ENCODE measurements at places on chromosomes 13 and 19.

DNA sequence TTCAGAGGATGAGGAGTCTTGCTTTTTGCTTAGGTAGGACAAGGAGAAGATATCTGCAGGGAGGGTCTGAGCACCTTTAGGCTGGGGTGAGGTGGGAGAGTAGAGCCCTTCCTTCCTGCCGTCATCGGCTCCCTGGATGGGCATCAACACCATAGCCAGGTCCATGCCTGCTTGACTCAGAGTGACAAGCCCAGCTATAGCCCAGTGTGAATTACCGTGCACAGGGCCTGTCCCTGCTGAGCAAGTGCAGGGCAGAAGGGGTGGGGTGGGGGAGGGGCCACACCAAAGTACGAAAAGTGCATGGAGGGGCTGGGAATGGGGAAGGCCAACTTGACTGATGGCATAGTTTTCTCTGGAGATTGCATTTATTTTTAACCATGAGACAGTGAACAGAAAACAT, 30.3 kb upstream of the RNF113B start:
- DNase-seq: no peak

- DNase-seq: no peak
Measured at GRCh38 chr13:79445968-79446645, 34.8 kb upstream of the NDFIP2 start.

DNA sequence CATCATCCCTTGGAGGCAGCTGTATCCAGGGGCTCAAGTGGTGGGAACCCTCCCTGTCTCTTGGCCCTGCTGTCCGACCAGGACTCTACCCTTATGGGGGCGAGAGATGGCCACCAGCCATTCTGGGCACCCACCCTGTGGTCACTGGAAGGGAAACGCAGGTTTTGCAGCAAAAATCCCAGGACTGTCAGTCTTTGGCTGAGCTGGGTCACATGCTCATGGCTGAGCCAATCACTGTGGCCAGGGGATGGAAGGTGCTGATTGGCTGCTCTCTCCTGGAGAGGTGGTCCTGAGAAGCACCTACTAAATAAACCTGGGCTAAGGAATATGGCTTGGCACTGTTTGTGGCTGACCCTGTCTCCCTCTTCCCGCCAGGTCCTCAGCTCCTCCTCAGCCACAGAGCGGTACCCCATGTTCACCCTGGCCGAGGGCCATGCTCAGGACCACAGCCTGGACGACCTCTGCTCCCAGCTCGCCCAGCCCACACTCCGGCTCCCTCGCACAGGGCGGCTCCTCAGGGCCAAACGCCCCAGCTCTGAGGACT, 8.9 kb downstream of the ATG4D start:
- no peak for DNase-seq

DNA sequence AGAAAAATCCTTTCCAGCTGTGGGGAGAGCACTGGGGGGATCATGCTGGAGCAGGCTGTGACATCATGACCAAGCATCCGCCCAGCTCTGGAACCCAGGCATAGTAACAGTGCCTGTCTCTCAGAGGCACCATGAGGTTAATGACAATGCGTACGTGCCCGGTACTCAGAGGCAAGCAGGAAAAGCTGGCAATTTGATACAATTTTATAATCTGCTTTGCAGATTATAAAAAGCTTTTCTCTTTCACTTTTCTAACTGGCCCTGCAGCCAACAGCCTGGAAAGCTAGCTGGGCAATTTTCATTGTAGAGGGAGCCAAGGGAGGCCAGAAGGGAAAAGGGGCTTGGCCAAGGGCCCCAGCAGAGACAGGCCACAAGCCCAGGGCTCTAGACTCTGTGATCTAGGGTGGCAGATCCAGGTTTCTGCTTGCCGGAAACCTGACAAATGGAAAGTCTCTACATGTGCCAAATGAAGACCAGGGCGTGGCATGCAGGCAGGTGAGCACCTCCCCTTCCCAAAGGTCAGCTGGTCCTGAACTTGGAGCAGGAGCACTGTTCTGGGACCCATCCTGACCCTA, 22.7 kb downstream of the VRK3 start:
- no peak for DNase-seq

- DNase-seq: no peak
Measured at GRCh38 chr19:10019246-10019645, 6.0 kb downstream of the RDH8 start.

GRCh38 chr19:41366089-41366488, 2.1 kb upstream of the B9D2 start:
- no peak for DNase-seq

DNA sequence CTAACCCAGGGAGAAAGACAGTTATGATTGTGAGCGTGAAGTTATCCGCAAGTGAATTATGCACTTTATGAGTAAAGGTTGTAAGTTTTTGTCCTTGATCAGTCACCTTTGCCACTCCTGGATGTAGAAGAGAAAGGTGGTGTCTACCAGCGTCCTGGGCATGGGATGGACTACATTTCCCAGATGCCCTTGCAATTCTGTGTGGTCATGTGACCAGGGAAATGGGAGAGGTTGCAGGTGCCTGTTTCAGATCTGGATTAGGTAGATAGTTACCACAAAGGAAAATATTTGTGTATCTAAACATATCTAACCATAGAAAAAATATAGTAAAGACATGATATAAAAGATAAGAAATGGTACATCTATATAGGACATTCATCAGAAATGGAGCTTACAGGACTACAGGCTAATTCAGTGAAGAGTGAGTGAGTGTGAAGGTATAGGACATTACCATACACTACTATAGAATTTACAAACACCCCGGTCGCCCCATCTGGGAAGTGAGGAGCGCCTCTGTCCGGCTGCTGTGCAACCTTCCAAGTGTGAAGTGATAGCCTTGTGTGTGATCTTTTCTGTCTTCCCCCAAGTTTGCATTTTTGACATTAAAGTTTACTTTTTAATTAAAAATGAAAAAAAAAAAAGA, 51.6 kb upstream of the CACNA1A start:
- no peak for DNase-seq

GRCh38 chr19:54325194-54325621, 12.2 kb upstream of the LILRA5 start:
- no peak for DNase-seq

DNA sequence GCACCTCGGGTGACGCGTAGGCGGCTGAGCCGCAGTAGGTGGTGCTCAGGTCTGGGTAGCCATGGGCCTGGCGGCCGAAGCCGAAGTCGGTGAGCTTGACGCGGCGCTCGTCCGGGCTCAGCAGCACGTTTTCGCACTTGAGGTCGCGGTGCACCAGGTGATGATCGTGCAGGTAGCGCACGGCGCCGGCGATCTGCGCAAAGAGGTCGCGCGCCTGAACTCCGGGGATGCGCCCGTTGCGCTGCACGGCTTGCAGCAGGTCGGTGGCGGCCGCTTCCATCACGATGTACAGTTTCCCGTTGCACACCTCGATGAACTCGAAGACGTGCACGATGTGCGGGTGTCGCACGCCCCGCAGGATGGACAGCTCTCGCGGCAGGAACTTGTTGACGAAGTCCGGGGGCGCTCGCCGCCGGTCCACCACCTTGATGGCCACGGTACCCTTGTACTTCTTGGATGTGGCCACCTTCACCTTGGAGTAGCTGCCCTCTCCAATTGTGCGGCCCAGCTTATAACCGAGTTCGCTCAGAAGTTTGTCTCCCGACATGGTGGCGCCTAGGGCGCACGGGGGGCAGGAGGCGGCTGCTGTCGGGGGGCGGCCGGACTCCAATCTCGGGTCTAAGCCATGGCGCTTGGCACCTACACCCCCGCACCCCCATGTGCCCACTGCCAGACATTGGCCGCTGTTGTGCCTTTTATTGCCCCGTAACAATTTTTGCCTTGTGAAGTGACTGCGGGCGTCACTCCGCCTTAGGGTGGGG, at the start of gene TSSK6:
TSSK6 (minus strand) TSS at position 668 of the 761 bp plus-strand sequence; CDS start at position 547, 121 bp downstream.
- no peak for DNase-seq

DNA sequence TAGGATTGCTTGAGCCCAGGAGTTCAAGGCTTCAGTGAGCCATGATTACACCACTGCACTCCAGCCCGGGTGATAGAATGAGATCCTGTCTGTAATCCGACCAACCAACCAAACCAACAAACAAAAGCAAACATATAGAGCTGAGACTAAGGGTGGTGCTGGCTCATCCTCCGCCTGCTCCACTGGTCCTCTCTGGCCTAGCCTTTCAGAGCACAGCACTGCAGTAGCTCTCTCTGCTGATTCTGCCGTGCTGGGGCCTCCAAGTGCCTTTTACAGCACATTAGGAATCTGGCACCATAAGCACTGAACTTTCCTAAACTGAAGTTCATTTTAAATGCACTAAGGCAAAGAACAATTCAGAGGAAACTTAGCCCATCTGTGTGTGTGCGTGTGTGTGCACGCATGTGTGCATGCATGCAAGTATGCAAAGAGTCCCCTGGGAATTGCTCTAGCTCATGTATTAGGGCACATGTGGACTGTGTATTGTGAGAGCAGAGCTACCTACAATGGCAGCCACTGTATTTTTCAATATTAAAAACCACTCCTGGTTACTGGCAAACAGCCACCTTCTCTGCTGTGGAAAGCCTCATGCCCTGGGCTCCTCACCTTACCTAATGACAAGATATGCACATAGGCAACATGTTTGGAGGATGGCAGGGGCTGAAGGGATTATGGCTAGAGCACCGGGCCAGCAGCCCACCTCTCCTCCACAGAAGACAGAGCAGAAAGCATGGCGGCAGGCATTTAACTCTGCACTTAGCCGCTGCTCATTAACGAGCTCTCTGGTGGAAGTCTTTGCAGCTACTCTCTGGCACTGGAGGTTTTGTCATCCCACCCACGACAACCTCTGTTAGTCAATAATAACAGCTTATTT, 223.1 kb upstream of the TSHZ3 start:
- no peak for DNase-seq

GRCh38 chr13:33261387-33262061, 24.0 kb downstream of the STARD13 start:
- no peak for DNase-seq

DNA sequence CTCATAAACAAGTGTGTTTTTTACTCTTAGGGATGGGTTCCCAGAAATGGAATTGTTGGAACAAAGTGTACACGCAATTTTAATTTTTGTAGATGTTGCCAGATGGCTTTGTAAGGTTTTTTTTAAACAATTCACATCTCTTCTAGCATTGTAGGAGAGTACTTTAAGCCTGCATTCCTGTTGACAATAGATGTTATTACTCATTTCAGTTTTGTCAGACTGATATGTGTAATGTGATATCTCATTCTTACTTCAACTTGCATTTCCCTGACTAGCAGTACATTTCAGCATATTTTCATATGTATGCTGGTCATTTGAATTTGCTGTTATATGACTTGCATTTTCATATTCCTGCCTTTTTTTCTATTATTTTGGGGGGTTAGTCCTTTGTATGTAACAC, 186.6 kb upstream of the SLITRK6 start:
- DNase-seq: no peak

DNA sequence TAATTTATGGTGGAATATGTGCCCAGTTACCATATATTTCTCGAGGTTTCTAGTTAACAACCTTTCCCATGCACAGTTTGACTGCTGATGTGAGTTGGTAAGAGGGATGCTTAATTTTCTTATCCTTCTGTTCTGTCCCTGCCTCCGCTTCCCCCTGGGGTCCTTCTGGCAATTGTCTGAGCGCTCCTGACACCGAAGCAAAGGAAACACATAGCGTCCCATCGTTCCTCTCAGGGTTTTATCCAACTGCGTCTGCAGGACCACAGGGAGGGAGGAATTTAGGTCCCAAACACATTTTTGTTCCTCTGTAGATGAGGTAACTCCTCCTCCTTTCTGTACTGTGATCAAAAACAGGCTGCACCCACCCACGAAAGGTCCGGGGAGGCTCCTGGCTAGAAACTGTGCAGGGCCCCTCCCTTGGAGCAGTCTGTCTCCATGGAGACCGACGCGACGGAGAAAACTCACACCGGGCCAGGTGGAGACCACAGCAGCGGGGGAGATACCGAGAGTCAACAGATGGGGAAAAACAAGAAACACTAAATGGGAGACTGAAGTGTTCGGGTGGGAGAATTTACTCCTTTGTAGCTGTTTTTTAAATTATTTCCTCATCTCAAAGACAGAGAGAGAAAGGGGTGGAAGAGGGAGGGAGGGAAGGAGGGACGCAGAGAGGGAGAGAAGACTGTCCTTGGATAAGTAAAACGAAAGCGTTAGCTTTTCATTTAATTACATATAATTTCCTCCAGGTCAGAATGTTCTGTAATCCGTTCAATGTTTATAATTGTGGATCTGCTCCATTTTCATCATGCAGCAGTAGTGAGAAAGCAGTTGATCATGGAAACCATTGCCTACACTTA, 191.8 kb upstream of the NBEA start:
- no peak for DNase-seq

GRCh38 chr13:74111399-74111798, 22.8 kb downstream of the KLF12 start:
- DNase-seq: no peak

GRCh38 chr13:103255587-103256301, 189.5 kb upstream of the SLC10A2 start:
- DNase-seq: no peak

GRCh38 chr13:43260999-43261398, 237.6 kb downstream of the DNAJC15 start:
- no peak for DNase-seq

GRCh38 chr13:35388441-35389355, 87.8 kb downstream of the MAB21L1 start:
- DNase-seq: no peak

DNA sequence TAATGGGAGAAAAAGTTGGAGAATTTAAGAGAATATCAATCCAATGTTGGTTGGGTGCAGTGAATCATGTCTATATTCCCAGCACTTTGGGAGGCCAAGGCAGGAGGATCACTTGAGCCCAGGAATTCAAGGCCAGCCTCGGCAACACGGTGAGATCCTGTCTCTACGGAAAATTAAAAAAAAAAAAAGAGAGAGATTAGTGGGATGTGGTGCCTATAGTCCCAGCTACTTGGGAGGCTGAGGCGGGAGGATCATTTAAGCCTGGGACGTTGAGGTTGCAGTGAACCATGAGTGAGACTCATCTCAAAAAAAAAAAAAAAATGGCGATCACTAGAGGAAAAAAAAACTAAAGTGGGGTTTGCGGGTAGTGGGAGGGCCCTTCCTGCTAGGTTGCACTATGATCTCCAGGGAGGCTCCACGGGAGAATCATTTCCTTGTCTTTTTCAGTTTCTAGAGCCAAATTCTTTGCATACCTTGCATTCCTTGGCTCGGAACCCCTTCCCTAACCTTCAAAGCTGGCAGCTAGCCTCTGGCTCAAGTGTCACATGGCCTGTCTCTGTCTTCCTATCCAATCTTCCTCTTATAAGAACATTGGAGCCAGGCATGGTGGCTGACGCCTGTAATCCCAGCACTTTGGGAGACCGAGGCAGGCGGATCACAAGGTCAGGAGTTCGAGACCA, 5.8 kb upstream of the ERCC2 start:
- no peak for DNase-seq

GRCh38 chr13:97018029-97018819, 23.9 kb upstream of the OXGR1 start:
- DNase-seq: no peak

- DNase-seq: peak; percentile 34
Measured at GRCh38 chr19:34734537-34735103, 577 bp downstream of the ZNF181 start.

GRCh38 chr13:44426461-44426860, 52.8 kb downstream of the SERP2 start:
- DNase-seq: no peak

Data from liver (tissue), 10 donors.